A549 (cell line): ENCODE measurements at places on chromosomes 2 and 18. TPM values are rescaled to one million over a fixed set of nuclear protein-coding genes. Genes with fewer than 3 reads are reported as not detected.

The CD8A gene
- 0.10 to 0.25 TPM (median 0.22 TPM) in 3 replicates for polyA plus RNA-seq

The LDLRAD4 gene
- polyA plus RNA-seq = 2.5 to 5.2 TPM (median 4.6 TPM) in 3 replicates

The TM4SF20 gene
- 37.5 to 59.3 TPM (median 42.7 TPM) in 3 replicates for polyA plus RNA-seq

The GATA6 gene
- 1.3 to 1.6 TPM (median 1.4 TPM) in 3 replicates for polyA plus RNA-seq

The PCARE gene
- polyA plus RNA-seq = not detected in 3 replicates

The KIAA2012 gene
- 0.03 to 0.05 TPM (median 0.04 TPM) in 3 replicates for polyA plus RNA-seq

The CRYBA2 gene
- not detected in 3 replicates for polyA plus RNA-seq

The PLCD4 gene
- 0.83 to 1.7 TPM (median 1.2 TPM) in 3 replicates for polyA plus RNA-seq

The MCEE gene
- polyA plus RNA-seq = 9.7 to 10.7 TPM (median 10.3 TPM) in 3 replicates

The LRRTM1 gene
- polyA plus RNA-seq = not detected in 3 replicates

DNA sequence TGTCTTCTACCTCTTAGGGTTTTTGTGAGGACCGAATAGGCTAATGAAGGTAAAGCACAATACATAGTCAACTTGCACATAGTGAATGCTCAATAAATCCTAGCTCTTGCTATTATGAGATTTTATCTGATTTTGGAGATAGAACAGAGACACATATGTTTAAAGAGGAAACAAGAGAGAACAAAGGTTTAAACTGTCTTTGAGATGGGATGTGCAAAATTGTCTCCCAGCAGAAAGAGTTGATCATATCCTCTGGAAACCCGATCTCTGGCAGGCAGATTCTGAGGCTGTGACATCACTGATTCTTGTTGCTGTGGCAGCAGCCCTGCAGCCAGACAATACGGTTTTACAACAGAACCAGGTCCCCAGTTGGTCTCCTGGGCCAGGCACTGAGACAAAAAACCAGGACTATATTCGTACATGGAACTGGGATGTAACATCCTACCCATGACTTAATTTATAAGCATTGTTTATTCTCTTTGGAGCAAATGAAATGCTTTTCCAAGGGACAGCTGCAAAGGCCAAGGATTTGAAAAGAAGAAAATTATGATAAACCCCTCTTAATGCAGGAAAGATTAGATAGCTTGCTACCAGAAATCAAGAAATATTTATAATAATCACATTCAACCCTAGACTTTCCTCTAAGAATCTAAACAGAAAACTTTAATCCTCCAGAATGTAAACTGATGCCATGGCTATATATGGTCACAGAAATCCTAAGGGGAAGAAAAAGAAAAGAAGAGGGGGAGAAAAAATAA lies 80.2 kb downstream of the SLC8A1 start:
- DNase-seq = no peak

- no peak for DNase-seq
Measured at GRCh38 chr2:121273116-121273515, 11.9 kb downstream of the TFCP2L1 start.

DNA sequence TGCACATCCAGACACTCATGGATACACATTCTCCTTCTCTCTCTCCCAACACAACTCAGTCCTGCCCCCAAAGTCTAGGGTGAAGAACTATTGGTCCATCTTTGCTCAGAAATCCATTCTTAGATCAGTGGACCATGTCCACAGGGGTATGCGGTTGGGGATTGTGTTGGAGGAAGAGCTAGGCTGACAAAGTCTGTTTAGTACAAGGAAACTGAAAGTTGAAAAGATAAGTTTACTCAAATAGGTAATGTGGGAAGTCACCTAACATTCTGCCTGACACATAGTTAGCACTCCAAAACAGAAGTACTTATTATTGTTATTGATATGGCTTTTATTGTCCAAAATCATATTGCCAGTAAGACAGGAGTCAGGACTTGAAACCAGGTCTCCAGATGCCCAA lies 55.9 kb downstream of the ALK start:
- no peak for DNase-seq

DNA sequence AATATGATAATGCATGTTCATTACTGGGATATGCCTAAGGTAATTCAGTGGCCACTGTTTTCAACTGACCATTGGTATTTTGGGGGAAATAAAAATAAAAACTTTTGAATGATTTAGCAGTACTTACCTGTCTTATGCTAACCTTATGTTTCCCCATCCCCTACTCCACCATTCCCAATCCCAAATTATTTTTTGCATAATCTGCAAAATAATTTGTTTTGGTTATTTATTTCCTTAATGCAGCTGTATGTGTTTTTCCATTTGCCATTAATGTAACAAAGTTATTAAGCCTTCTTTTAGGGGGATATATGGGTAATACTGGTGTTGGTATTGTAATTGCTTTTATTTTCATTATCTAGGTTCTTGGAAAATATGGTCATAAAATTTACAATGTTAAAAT lies 213.9 kb upstream of the GULP1 start:
- no peak for DNase-seq

DNA sequence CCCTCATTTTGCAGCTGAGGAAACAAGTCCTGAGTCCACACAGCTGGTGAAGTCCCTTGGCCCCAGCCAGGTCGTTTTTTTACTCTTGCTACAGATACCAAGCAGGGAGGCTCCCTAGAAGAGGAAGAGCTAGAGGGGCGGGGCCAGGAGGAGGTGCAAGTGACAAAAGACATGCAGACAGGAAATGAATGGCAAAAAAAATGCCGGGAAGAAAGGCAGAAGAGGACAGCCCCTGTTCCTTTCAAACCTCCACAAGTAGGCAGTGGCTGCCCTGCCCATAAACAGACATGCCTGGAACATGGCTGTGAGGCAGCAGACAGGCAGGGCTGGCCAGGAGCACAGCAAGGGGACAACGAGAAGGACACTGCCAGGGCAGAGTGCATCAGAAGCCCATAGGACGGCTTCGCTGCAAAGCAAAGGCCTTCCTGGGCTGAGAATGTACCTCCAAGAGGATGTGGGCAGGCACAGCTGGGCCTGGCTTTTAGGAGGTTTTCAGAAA lies 108.7 kb downstream of the ZBTB7C start:
- no peak for DNase-seq

DNA sequence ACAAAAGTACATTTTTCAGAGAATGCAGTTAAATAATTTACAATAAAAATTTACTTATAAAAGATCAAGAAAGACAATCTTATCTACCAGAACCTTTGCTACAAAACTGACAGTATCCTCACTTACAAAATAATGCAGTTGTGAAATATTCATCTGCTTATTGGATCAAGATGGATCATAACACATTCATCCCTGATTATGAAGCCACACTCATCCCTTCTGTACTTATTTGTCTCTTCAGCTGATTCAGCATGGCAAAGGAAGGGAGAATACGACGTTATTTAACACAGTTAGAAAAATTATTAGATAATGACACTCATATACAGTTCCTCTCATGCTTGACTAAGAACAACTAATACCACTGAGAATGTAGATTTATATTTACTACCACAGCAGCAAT lies 46.4 kb downstream of the TCF4 start:
- no peak for DNase-seq

GRCh38 chr18:61706276-61706915 lies 186.4 kb downstream of the RNF152 start:
- no peak for DNase-seq

DNA sequence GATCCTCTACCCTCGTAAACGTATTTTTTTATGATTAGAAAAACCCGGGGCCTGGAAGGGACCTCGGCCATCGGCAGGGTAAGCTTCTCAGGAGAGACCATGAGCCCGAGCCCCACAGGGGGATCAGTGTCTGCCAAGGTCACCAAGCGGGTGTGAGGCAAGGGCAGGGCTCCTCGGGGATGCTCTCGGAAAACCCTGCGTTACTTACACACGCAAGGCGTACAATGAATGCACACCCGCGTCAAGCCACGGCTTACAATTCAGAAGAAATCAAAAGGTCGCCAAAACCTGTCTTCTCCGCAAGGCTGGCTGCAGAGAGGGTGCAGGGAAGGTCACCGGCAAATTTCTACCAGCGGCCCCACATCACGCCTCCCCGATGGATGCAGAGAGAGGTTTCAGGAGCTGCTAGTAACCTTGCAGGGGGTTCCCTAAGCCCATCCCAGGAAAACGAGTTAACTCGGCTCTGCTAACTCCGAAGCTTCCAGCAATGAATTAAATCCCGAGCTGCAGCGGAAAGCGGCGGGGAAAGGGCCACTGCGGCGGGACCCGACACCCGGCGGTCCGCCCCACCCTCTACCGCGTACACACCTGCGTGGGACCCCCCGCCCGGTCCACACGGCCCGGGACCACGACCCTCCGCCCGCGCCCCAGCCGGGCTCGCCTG lies 638 bp downstream of the ST3GAL5 start:
- no peak for DNase-seq

DNA sequence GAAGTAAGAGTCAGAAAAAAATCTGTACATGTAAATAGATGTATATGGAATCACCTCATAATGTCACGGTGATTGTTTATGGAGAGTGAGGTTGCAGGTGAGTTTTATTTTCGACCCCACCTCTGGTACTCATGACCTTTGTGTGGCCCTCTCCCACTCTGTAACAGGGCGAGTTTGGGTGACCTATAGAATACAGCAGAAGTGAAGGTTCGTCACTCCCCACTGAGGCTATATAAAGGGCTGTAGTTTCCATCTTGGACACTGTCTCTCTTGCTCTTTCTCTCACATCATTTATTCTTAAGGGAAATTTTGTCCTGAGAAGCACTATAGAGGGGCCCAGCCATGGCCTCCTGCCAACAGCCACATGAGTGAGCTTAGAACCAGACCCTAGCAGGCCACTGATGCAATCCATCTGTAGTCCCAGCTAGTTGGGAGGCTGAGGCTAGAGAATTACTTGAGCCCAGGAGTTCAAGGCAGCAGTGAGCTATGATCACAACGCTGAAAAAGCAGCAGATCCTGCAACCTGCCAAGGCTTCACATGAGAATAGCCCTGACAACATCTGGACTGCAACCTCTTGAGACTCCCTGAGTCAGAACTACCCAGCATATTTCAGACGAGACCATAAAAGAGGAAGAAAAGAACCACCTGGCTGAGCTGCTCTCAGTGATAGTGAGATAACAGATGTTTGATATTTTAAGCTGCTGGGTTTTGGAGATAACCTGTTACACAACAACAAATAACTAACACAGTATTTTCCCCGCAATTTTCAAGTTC lies 74.3 kb upstream of the SLC1A4 start:
- DNase-seq = no peak

DNA sequence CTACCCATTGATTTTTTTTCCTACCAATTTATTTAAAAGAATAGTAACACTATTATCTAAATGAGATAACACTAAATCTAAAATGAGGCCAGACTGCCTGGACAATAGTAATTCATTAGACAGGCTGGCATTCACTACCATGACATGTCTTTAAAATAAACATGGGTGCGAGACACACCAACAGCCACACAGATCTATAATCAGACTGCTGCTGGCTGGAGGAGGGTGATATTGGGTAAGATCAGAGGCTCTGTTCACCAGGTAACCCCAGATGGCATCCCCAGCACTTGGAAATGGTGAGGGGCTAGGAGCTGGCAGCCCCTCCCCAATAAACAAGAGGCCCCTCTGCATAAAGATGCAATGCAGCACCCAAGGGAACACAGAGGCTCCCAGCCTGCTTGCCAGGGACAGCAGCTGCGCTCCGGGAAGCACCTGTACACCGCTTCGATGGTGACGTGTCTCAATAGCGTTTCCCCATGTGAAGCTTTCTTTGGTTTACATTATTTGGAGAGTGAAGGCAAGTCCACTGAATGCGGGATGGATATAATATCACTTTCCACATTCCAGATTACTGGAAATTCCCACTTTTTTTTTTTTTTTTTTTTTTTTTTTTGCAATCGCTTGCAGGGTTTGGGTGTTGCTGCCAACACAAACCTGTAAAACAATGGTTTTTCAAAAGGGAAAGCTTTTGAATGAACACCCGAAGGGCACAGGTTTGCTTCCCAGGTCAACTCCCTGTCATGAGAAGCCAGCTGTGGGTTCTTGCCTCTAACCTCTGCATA lies 159.0 kb downstream of the ZNF516 start:
- no peak for DNase-seq

- DNase-seq = no peak
Measured at GRCh38 chr2:86038291-86039081, 67.2 kb downstream of the POLR1A start.

GRCh38 chr18:60067426-60068210 lies 167.8 kb downstream of the PMAIP1 start:
- no peak for DNase-seq

DNA sequence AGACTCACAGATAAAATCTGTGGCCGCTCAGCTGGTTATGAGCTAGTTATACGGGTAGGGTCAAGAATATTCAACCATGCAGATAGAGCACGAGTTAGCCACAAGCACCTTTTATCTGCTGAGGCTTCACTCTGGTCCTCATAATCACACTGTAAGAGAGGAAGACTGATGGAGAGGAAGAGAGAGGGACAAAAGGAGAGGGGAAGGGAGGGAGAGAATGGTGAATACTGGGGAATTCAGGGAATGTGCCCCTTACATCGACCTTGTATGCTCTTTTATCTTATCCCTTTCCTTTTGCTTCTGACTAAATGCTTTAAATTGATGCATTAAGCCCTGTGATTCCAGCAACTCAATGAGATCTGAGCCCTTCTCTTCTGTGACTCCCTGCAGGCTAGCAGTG lies 333.1 kb downstream of the DSEL start:
- no peak for DNase-seq

DNA sequence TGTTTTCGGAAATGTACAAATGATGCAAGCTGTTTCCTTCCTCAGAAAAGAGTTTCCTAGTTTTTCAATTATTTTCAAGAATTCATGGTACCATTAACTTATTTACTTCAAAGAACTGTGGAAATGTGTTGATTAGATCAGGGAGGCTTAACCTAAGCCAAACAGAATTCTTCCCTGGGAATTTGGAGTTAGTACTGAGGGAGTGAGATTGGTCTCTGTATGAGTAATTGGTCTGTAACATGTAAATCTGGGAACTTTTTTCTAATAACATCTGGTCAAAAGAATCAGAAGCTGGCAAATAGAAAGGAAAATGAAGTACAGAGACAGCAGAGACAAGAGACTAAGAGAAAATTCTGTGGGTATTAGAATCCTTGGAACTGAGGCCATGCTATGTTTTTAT lies 145.8 kb downstream of the BABAM2 start:
- no peak for DNase-seq

GRCh38 chr18:49008156-49008555 lies 57.4 kb upstream of the SMAD7 start:
- DNase-seq = no peak
